Fibroblast of the conjunctiva (primary cell): ENCODE measurements at places on chromosomes 5 and 9.

GRCh38 chr5:151156507-151157420, 815 bp downstream of the ANXA6 start:
- DNase-seq = no peak

GRCh38 chr9:134634176-134634575, 7.4 kb upstream of the COL5A1 start:
- DNase-seq = no peak

DNA sequence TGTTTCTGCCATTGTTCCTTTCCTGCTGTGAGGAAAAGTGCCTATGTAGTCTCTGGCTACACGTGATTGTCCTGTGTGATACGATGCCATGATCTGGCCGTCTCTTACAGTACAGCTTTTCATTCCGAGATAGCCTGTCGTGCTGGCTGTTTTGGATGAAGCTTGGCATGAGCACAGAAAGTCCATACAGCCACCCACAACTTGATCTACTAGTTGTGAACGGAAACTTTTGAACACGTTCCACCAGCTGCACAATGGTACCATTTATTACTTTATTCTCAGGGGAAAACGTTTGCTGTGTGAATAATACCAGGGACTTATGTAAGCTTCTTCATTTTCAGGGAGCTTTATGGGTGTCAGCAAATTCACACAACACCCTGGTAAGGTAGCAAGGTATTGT, 217.6 kb upstream of the ANKRD55 start:
- DNase-seq = no peak

- DNase-seq = no peak
These were observed 346.3 kb upstream of the CHD1 start for GRCh38 chr5:99275128-99275527.

DNA sequence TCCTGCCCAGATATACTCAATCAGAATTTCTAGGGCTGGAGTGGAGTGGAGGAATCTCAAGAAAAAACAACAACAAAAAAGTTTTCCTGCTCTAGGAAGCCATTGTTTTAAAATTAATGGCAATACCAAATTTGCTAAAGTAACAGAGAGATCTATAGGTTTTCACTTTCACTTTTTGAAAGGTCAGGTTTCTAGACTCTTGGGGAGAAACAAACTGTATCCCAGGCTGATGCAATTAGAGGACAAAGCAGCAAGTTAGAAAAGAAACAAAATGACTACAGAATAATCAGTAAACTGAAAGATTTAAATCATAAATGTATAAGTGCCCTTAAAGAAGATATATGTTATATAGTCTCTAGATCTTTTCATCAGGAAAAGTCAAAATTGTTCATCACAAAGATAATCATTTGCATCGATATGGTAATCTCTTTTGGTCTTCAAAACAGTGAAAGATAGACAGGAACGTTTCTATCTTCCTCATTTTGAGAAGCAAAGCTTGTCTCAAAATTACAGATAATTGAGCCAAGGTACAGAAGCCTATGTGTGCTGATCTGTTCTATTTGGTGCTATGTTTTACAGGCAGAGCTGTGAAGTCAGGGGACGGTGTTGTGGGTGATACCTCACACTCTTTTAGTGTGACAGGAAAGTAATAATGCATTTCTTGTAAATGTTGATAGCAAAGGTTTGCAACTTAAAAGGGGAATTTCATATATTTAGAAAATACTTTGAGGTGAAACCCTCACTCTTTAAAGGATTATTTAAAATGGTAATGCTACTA, 1746.6 kb upstream of the C9orf72 start:
- DNase-seq = peak; percentile 17

GRCh38 chr5:67537439-67538148, 341.0 kb upstream of the CD180 start:
- DNase-seq = no peak

DNA sequence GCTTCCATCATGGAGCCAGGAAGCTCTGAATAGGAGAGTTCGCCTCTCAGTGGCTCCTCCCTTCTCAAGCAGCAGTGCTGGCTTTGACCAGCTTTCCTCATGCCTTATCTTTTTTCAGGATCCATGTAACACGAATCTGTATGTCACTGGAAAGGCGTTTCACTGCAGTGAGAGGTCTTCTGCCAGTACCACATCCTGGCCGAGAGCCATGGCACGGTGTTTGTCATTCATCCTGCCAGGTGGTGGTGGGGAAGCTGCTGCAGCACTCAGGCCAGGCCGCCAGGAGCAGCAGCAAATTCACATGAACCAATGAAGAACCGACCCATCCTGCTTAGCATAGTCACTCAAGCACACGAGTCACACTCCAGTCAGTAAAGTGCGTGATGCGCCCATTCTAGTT, 179.0 kb downstream of the FANCC start:
- no peak for DNase-seq

DNA sequence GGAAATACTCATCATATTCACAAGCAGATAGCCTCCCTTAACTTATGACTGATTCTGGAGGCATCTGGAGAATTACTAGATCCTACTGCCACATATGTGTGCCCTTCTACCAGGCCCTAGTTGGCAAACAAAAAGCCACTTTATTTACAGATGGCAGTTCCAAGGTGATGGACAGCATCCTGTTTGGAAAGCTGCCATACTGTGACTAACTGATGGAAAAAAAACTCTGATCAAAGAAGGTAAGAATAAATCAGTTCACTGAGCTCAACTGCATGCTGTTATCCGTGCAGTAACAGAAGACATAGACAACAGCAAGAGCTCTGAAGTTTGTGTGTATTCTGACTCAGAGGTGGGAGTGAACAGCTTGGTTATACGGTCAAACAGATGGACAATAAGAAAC, 279.8 kb upstream of the POU5F2 start:
- no peak for DNase-seq

- DNase-seq = peak; percentile 37
These were observed 305.8 kb downstream of the PDE4D start for GRCh38 chr5:59587489-59588337.

DNA sequence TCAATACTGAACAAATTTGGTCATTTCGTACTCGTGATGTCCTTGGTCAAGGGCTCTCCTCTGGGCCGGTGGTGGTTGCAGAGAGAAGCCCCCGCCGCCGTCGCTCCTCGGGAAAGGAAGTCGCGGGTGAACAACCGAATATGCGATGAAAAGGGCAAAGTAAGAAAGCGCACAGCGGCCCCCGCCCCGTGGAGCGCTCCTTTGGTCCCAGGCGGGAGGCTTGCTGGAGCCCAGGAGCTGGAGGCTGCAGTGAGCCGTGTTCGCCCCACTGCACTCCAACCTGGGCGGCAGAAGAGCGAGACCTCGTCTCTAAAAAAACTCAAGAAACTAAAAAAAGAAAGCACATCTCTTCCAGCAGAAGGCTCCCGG, 108.4 kb upstream of the LARP1 start:
- no peak for DNase-seq

DNA sequence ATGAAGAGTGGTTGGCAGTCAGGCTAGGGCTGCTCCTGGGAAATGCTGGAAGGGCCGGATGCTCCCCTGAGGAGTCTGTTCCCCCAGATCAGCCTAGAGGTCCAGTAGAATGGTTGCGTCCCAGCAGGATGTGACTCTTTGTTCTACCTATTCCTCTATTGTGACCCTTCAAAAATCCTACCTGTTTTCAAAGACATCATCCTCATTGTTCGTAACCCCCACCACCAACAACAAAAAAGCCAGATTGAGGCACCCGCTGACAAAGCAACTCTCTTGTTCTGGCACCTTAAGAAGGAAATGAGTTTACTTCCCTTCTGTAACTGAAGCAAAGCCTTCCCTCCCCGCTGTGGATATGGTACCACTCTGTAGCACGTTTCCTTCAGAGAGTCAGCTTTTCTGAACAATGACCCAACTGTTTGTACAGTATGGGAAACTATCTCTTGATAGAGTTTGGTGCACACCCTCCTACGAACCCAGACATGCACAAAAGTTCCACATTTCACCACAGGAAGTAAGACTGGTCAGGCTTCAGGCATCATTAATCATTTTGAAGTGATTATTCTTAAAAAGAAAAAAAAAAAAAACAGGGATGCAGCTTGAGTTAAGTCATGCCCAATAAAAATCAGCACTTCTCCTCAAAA, 207.2 kb downstream of the ENC1 start:
- no peak for DNase-seq

GRCh38 chr5:127870914-127871313, 167.7 kb downstream of the CCDC192 start:
- peak; percentile 40 for DNase-seq

- DNase-seq = no peak
These were observed 27.2 kb downstream of the MORN5 start for GRCh38 chr9:122186777-122187470.

DNA sequence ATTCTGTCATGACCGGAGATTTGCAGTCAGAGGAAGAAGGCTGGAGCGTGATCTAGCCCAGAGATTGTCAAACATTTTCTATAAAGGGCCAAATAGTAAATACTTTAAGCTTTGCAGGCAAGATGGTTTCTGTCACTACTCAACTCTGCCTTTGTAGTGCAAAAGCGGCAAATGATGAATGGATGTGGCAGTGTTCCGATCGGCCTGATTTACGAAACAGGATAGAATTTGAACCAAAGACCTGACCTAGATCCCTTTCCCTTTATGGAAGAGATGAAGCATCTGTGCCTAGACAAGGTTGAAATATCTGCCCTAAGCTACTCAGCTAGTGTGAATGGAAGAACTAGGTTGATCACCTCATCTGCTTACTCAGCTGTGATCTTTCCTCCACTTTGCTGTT, 209.5 kb downstream of the YTHDC2 start:
- DNase-seq = no peak

GRCh38 chr5:103346162-103346748, 87.7 kb downstream of the MACIR start:
- DNase-seq = no peak

DNA sequence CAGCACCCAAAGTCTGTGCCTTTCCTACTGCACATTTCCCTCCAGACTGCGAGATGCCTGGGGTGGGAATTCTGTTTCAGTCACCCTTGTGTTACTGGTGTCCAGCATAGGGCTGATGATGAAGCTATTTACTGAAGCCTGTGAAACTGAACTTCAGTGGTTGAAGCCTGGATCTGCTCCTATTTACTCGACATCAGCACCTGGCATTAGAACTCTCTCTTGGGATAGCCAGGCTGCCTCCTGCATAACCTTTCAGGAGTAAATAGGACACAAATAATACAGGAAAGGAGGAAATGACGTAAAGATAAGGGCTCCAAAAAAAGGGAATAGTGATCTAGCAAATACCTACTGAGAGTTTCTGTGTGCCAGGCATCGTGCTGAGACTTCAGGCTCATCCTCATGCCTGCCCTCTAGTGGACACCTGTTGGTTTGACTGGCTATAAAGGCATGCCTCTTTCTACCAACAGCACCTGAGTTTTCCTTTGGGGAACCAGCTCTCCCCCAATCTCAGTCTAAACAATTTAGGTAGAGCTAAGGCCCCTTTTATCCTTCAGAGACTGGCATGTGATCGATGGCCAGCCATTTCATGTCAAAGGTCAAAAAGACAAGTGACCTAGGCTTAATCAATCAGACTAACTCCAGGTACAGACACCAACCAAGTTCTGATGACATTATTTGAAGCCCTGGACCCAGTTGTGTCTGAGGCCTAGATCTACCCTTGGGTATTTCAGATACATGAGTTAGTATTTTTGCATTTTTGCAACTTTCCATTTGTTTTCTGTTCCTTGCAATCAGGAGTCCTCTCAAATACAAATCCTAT, 192.1 kb upstream of the TRIM32 start:
- no peak for DNase-seq
